ENCODE measurements at places on chromosomes 1 and 21.

DNA sequence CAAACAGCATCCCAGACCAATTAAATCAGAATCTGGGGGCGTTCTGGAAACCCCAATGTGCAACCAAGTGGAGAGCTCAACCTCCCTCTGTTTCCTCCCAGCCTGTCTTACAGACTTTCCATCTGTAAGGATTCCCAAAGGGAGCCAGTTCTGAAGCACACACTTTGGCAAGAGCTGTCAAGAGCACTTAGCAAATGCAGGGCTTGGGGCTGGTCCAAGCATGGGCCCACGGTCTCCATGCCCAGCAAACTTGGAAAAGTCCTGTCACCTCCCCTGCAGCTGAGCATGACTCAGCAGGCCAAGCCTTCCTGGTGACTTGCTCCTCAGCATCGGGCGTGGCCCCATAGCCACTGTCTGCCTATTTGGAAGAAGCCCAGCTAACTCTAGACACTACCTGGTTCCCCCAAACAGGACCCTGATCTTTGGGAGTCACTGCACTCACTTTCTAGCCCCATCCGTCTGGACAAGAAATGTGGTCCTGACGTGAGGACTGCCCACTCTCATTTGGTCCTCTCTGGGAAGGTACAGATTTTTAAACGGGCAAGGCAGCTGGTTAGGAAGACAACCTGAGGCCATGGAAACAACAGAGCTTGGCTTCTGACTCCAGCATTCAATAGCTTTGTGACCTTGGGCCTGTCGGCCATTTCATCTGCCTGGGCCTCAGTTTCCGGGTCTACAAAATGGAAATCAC, 16.9 kb downstream of the SLC2A1 start:
- peak; percentile 79 for DNase-seq

GRCh38 chr1:36182734-36183133, 26.8 kb downstream of the MAP7D1 start:
- DNase-seq: no peak

DNA sequence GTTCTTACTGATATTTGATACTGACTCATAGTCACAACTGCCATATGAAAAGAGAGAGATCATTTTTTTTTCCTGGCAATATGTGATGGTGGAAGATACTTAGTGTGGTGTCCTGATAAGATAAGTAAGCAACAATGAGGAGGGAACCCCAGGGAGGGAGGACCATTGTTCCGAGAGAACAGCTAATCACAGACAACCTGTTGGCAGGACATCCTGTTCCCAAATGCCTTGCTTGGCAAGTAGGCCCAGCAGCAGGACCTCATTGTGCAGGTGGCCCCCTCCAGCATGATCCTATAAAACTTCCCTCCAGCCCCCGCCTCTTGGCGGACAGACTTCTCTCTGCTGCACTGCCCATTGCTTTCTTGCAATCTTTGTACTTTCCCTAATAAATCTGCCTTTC, 329.4 kb upstream of the CHRM3 start:
- DNase-seq: no peak

GRCh38 chr1:192707978-192708547, 72.1 kb downstream of the RGS13 start:
- no peak for DNase-seq

DNA sequence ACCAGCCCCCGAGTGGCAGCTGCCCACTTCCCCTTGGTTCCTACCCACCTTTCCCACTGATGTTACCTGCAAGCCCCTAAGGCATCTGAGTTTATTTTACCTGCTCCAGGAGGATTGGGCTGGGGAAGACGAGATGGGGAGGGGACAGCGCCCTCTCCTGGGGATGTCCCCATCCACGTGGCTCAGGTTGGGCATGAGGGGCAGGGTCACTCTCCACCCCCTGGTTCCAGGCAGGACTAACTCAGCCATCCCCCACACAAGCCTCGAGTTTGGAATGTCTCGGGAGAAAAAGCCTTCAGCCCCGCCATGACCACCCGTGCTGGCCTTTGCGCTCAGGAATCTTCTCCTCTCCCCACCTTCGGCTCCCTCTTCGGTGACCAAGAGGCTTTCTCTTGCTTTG, 90.0 kb downstream of the ARHGEF10L start:
- no peak for DNase-seq

- DNase-seq: no peak
These were observed 22.9 kb upstream of the LMO4 start for GRCh38 chr1:87305762-87306161.

DNA sequence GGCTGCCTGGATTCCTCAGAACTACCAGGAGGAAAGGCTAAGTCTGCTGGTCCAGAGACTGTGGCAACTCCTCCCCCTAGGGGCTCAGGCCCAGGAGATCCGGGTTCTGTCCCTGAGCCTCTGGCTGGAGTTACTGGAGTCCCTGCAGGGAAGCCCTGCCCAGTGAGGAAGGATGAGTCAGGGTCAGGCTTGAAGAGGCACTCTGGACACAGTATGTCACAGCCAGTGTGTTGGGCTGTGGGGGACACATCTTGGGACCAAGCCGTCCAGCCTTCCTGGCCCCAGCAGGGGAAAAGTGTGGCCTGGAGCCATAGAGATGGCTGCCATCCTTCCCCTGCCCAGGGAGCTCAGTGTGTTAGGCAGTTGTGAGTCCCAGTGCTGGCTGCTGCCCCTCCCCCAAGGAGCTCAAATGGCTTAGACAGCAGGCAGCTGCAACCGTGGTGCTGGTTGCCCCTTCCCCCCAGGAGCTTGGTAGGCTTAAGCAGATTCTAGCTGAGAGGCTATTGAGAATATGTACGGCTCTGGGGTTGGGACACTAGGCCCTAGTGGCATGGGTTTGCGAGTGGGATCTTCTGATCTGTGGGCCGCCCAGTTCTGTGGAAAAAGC, 28.2 kb upstream of the RABGAP1L start:
- DNase-seq: no peak

DNA sequence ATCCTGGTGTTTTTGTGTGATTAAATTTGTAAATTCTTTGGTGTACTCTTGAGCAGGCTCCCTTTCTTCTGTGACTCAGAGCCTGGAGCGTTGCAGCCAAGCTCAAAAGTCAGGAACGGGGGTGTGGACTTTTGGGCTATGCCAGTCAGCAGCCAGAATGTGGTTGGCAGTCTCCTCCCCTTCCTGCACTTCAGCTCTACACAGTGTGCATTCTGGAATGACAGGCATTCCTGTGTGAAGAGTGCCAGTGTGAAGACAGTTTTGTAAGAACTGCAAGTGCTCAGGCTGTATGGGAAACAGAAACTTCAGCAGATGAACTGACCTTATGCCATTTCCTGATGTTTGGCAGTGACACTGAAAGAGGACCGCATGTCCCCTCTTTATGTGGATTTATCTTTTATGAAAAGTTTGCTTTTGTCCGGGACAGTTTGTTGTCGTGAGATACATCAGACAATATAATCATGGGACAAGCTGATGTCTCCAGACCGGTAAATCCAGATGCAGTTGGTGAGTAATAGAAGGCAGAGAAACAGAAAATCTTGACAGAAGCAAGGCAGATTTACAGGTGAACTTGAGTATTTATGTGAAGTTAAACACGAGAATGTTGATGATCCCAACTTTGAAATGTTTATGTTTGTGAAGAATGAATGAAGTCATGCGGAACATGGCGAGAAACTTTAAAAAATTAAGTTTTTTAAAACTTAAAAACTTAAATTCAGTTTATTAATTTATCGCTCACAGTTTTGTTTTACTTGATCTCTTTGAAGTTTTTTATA, 67.7 kb upstream of the RCC1 start:
- DNase-seq: peak; percentile 96

DNA sequence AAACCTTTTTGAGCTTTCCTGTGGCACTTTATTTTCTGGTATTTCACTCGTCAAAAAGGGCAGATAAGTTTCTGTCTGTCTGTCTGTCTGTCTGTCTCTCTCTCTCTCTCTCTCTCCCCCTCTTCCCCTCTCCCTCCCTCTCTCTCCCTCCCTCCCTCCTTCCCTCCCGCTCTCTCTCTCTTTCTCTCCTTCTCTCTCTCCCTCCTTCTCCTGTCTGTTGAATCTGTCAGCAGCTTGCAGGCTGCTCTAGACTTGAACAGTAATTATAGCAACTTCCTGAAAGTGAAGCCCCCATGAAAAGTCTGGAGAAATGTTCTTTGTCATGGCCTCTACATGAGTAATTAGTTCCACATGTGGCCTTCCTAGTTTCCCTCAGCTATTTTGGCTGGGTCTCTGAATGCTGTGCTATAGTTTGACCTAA, 275.2 kb upstream of the C1orf105 start:
- DNase-seq: peak; percentile 51

- no peak for DNase-seq
These were observed 467 bp upstream of the CC2D1B start for GRCh38 chr1:52366517-52366827.

DNA sequence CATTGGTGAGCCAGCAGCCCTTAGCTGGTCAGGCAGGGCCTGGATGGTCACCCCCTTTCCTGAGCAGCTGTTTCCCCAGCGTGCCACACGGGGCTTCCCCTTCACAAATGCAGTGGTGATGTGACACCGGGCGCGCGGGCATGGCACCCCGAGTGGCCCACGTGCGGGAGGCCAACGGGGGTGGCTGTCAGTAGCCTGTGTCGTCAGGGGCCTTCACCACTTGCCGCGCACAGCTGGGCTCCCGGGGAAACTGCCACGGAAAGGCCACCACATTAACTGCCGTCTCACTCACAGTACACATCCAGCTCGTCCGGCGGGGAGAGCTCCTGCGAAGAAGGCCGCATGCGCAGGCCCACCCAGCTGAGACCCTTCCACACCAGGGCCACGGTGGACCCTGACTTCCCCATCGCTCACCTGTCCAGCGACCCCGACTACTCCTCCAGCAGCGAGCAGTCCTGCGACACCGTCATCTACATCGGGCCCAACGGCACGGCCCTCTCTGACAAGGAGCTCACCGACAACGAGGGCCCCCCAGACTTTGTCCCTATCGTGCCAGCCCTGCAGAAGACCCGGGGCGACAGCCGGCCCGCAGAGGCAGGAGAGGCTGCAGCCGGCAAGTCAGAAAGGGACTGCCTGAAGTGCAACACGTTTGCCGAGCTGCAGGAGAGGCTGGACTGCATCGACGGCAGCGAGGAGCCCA, 530.5 kb downstream of the KIF26B start:
- DNase-seq: no peak

- no peak for DNase-seq
These were observed 28.5 kb upstream of the EPS8L3 start for GRCh38 chr1:109792056-109792831.

GRCh38 chr1:216049741-216050430, 373.4 kb downstream of the USH2A start:
- no peak for DNase-seq

GRCh38 chr1:226344441-226345259, 35.7 kb upstream of the LIN9 start:
- no peak for DNase-seq

GRCh38 chr1:210456731-210457255, 128.1 kb downstream of the HHAT start:
- DNase-seq: no peak

All from HS-5 (cell line).